ENCODE measurements at places on chromosomes 6 and 20.

- DNase-seq, result no peak
These were observed 5.1 kb downstream of the TFAP2A start for GRCh38 chr6:10409731-10410206.

GRCh38 chr6:161838306-161839035, 564.6 kb upstream of the AGPAT4 start:
- no peak for DNase-seq

- no peak for DNase-seq
These were observed 578.3 kb downstream of the HACE1 start for GRCh38 chr6:104281370-104281769.

DNA sequence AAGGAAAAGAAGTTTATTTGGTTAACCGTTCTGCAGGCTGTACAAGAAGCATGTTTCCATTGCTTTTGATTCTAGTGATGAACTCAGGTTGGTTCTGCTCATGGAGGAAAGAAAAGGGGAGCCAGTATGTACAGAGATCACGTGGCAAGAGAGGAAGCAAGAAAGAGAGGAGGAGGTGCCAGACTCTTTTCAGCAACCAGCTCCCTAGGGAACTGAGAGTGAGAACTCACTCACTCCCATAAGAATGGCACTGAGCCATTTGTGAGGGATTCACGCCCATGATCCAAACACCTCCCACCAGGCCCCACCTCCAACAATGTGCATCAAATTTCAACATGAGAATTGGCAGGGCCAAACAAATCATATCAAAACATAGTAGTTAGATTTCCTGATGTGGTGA, 649.1 kb downstream of the EPM2A start:
- DNase-seq, result peak; percentile 90

GRCh38 chr20:50153153-50153499, 397 bp downstream of the PEDS1 start:
- no peak for DNase-seq

DNA sequence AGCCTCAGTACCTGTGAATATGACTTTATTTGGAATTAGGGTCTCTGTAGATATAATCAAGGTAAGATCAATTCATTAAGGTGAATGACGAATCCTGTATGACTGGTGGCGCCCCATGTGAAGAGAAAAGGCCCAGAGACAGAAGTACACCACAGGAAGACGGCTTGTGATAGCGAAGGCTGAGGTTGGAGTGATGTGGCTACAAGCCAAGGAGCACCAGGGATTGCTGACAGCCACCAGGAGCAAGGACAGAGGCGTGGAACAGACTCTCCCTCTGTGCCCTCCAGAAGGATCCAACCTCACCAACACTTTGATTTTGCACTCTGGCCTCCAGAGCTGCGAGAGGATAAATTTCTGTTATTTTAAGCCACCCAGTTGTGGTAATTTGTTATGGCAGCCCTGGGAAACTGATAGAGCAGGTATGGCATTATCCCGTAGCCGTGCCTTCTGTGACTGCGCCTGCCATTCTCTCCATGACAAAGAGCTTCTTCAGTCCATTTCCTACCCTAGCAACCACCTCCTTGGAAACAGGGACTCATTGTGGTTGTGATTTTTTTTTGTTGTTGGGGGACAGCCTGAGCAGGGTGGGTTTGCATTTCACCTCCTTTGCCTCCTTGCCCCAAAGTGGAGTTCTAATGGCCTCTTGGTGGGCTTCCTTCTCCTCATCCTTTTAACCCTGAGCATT, 29.6 kb downstream of the PTK7 start:
- no peak for DNase-seq

DNA sequence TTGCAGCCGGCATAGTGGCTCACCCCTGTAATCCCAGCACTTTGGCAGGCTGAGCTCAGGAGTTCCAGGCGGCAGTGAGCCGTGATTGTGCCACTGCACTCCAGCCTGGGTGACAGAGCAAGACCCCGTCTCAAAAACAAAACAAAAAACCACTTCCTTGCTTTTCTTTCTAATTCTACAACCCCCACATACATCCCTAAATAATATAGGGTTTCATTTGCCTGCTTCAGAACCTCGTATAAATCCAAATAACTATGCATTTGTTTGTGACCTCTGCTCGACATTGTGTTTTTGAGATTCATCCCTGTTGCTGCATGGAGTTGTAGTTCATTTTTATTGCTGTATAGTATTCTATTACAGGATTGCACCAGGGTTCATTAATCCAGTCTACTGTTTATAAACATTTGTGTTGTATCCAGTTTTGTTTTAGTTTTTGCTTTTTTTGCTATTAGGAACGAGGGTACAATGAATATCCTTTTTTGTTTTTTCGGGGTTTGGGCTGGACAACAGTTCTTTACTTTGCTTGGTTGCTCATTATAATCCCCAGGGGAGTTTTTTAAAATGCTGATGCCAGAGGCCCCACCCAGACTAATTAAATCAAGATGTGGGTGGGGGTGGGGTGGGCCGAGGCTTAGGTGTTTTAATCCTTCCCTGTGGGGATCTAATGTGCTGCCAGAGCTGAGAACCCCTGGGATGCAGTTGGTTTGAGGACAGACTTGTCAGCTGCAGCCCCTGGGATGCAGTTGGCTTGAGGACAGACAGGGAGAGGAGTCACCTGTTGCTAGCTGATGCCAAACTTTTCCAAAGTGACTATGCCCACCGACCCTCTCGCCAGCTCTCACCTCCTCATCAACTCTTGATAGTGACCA, 2.4 kb upstream of the SNAI1 start:
- DNase-seq, result no peak

- no peak for DNase-seq
These were observed 586.3 kb downstream of the HTR1B start for GRCh38 chr6:76876922-76877553.

DNA sequence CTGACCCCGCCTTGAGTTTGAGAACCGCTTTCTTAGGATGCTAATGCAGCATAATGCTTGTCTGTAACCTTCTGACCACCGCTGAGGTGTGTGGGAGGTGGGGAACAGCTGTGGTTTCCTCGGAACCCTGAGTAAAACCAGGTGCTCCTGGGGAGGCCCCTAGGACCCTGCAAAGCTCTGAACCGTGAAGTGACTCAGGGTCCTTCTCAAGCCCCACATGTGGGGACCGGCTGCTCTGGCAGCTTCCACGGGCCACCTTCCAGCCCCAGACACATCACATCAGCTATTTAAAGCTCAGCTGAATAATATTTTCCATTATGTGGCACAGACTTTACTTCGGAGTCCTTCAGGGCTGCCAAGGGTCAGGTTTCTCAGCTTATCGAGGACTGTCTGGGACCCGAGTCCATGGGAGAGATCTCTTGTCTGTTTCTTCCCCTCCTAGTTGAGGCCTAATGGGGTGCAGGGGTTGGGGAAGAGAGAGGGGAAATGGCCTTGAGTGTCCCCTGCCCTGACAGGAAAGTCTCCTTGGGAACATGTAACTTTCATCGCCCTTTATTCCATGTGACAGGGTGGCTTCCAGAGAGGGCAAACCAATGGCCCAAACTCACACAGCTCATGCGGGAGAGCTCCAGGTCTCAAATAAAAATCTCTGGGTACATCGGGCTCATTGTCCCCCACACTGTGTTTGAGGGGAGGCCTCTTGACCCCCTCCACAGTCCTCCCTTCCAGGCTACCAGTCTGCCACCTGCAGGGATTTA, 186.1 kb upstream of the SLC24A3 start:
- no peak for DNase-seq

DNA sequence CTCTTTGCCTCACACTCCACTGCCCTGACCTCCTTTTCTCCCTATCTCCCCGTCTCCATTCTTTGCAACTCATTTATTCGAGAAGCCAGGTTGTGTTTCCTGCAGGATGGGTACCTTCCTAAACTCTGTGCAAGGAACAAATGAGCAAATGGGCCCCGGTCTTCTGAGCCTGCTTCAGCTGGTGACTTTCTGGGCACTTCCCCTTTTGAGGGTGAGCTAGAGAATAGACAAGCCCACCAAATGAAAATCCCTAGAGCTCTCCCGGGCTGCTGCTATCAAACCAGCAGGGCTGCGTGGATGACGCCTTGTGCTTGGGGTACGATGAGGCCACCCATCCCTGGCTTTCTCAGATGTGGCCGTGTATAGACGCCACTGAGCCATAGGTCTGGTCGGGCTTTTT, 91.0 kb upstream of the FOXA2 start:
- DNase-seq, result no peak

GRCh38 chr6:134707342-134708031, 242.4 kb downstream of the ALDH8A1 start:
- DNase-seq, result peak; percentile 51

DNA sequence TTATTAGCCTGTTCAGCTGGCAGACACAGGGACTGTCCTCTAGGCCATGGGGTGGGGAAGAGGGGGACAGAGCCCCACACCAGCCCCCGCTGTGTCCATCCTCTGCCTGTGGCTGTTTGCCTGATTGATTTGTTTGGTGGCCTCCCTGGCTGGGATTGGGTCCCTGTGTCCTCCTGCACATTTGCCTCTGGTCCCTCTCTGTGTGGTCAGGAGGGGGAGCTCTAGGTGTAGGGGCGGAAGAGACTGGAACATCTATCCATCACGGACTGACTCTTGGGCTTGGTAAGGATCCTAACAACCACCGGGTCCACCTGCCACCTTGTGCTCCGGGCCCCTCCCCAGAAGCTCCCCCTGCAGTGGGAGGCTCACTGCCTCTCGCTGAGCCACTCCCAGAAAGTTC, 38.4 kb upstream of the CCDC167 start:
- no peak for DNase-seq

GRCh38 chr6:11601776-11602605, 64.4 kb downstream of the TMEM170B start:
- no peak for DNase-seq

GRCh38 chr6:165937564-165938358, 229.9 kb downstream of the TBXT start:
- no peak for DNase-seq

DNA sequence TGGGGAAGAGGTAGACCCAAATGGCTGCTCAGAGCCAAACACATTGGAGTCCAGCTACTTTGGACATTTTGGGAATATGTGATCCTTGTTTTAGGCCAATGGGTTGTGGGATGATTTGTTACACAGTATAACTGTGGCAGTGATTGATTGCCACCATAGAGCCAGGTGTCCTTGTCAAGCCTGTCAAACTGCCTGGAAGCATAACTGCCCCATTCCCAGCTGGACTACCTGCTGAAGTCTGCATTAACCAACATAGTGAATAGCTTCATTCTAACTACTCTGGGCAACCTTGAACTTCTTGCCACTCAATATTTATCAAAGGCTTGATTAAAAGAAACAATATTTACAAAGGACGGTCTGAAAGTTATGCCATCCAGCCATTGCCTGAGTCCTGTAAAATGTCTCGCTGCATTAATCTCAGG, 164.7 kb downstream of the LINC00237 start:
- no peak for DNase-seq

DNA sequence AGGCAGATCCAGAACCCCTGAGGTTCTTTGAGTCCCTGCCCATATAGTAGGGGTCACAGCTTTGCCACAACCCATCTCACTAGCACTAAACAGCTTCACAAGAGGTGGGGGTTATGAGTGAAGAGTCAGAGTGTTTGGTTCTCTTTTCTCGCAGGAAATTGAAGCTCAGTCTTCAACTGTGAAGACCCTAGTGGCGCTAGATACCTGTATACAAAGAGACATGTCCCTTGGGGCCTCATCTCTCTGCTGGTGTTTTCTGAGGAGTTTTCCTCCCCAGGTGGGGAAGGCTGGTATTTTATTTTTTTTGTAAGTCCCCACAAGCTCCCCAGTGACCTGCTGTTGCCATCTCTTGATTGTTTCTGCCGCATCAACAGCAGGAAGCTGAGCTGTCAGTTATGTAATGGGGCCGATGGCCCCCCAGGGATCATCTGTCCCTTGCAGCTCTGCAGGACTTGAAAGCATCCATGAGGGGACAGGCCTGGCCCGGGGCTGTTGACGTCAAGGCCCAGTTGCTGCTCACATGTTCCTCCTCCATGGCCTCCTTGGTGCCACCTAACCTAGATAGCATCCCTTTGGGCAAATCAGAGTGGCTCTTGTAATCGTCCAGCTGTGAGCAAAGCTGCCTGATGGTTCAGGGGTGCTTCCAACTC, 23.1 kb downstream of the STK35 start:
- no peak for DNase-seq

DNA sequence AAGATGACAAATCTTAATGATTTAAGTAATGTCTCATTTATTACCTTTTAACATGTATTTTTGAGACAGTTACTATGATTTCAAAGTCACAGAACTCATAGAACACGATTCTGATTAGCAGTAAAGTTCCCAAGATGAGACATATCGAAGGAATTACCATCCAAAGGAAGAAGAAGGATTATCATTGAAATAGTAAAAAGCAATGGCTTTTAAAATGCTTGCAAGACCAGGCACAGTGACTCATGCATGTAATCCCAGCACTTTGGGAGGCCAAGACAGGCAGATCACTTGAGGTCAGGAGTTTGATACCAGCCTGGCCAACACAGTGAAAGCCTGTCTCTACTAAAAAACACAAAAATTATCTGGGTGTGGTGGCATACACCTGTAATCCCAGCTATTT, 219.2 kb downstream of the KHDC1L start:
- DNase-seq, result no peak

GRCh38 chr20:34268851-34269636, 27.8 kb downstream of the ASIP start:
- DNase-seq, result no peak

GRCh38 chr6:15906420-15907016, 222.4 kb upstream of the MYLIP start:
- DNase-seq, result no peak

GRCh38 chr6:138972226-138972665, 15.8 kb downstream of the REPS1 start:
- DNase-seq, result no peak

- no peak for DNase-seq
These were observed 7.5 kb downstream of the FBXO5 start for GRCh38 chr6:152975204-152975915.

DNA sequence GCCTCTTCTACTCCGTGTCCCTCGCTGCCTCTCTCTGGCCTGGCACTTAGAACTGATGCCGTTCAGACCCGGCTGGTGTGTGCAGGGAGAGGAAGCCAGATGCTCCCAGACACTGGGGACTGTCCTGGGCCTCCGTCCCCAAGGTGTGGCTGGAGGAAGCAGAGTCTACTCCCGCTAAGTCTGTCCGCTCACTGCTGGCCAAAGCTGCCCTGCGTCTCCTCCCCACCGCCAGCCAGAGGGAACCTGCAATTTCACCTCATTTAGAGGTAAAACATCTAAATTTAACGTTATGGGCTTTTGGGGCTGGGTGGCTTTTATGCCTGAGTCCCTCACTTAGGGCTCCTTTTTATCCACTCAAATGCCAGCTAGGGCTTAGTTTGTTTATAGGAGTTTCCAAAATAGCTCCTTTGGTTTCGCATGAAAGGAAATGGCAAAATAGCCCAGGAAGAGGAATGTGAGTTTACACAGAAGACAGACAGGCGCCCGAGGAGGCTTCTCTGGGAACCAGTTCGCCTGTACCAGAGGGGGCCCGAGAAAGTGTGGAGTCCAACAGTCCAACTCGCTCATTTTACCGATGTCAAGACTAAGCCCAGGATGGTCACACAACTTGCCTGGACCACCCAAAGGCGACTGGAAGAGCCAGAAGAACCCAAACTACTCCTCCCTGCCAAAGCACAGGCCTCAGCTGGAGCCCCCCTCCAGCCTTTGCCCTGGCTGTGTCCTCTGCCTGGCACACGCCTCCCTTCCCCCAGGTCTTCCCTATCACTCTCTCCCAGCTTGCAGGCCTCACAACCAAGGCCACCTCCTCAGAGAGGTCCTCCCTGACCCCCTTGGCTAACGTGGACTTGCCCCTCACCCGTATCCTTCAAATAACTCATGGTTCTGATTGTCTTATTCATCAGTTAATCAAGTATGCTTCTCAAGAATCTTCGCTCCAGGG, 54.5 kb downstream of the RIPOR3 start:
- DNase-seq, result no peak
